Cardiac septum (tissue), 1 donor: ENCODE measurements at places on chromosomes 3 and 15. TPM values are rescaled to one million over a fixed set of nuclear protein-coding genes. Genes with fewer than 3 reads are reported as not detected.

The COLQ gene
- total RNA-seq: 41.7 TPM

The UCN2 gene
- 0.48 TPM for total RNA-seq

DNA sequence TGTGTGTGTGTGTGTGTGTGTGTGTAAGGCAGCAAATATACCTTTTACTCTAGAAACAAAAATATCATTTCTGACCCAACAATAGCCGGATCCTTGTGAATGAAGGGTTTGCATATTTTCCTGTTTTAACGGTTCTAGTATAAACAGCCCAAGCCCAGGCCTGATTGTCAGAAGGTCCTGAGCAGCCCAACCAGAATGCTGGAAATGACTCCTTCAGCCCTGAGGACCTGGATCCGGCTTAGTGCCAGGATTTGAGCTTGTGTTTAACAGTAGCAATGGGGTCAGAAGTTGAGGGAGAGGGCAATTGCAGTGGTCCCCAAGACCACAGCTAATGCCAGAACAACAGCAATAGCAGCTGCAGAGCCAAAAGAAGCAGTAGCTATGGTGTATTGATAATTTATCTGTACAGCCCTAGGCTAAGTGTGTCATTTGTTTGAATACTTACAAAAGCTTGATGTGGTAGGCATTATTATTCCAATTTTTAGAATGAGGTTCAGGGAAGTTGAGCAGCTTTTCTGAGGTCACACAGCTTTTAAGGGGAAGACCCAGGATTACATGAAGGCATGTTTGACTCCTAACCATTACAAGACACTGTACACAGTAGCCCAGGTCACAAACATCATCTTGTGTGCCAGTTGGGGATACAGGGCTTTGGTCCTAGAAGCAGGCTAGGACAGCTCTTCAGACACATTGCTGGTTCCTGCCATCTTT, 12.8 kb downstream of the FOXL2 start:
- DNase-seq: no peak

- no peak for DNase-seq
Observed at GRCh38 chr3:30292192-30292893, 314.1 kb upstream of the TGFBR2 start.

GRCh38 chr15:40281057-40281800, 1.6 kb downstream of the ANKRD63 start:
- DNase-seq: no peak
